ENCODE measurements at places on chromosomes 5 and 9. TPM values are rescaled to one million over a fixed set of nuclear protein-coding genes. Genes with fewer than 3 reads are reported as not detected.

CATSPER3 gene
- total RNA-seq: 0.90 TPM

SOHLH1 gene
- not detected for total RNA-seq

LRRC19 gene
- total RNA-seq: not detected

SPRY4 gene
- 30.9 TPM for total RNA-seq

GRXCR2 gene
- total RNA-seq: not detected

PCDHGA11 gene
- total RNA-seq: 9.2 TPM

ANKRD20A1 gene
- 9.6 TPM for total RNA-seq

IFNA2 gene
- total RNA-seq: not detected

BARHL1 gene
- not detected for total RNA-seq

TAF11L8 gene
- not detected for total RNA-seq

GRIA1 gene
- 1.2 TPM for total RNA-seq

GRCh38 chr9:115969096-115969495 is 184.5 kb upstream of the PAPPA start:
- no peaks in the 10 kb centered on the region for H3K36me3 ChIP-seq
- DNase-seq: no peak
- no peaks in the 10 kb centered on the region for H3K27me3 ChIP-seq
- no peak overlapping the region for H3K4me3 ChIP-seq

GRCh38 chr9:100725371-100725770 is 147.5 kb downstream of the CAVIN4 start:
- H3K4me1 ChIP-seq: no peaks in the 10 kb centered on the region
- no peak overlapping the region for H3K27ac ChIP-seq
- no peak overlapping the region for H3K4me3 ChIP-seq
- H3K27me3 ChIP-seq: no peaks in the 10 kb centered on the region
- H3K36me3 ChIP-seq: no peaks in the 10 kb centered on the region

- no peak for DNase-seq
- H3K27ac ChIP-seq: no peak overlapping the region
Observed at GRCh38 chr5:167472566-167473108, 818.8 kb upstream of the WWC1 start.

DNA sequence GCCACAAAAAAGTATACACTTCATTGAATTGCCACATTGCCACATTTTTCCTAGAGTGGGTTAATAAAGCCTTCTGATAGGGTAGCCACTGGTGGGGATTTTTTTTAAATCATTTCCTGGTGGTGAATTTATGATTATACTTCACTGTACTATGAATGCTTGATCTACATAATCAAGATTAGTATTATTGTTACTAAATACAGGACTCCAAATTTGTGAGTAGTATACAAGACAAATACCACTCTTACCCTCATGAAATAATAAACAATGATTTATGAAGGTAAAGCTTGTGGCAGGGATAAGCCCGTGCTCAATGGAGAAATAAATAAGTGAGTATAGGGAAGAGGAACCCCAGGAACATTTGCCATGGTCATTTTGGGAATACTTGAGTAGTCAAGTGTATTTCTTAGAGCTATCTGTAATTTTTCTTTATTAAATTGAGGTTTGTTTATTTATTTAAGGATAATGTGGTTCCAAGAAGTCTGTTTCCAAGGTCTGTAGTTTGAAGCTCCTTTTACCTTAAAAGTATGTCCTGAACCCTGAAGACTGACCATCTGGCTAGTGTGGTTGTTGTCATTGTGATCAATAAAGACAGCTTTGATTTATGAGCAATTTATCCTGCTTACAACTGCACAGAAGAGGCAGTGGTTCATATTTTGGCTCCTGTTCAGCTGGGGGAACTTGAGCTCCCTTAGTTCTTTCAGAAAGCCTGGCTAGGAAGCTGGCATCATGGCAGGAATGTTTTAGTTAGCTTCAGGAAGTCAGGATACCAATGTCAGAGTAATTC is 118.6 kb downstream of the ZSWIM6 start:
- H3K27me3 ChIP-seq: no peaks in the 10 kb centered on the region
- H3K4me1 ChIP-seq: peaks cover 59% of the 10 kb centered on the region
- H3K4me3 ChIP-seq: no peak overlapping the region
- H3K27ac ChIP-seq: peak overlapping the region; percentile 80

DNA sequence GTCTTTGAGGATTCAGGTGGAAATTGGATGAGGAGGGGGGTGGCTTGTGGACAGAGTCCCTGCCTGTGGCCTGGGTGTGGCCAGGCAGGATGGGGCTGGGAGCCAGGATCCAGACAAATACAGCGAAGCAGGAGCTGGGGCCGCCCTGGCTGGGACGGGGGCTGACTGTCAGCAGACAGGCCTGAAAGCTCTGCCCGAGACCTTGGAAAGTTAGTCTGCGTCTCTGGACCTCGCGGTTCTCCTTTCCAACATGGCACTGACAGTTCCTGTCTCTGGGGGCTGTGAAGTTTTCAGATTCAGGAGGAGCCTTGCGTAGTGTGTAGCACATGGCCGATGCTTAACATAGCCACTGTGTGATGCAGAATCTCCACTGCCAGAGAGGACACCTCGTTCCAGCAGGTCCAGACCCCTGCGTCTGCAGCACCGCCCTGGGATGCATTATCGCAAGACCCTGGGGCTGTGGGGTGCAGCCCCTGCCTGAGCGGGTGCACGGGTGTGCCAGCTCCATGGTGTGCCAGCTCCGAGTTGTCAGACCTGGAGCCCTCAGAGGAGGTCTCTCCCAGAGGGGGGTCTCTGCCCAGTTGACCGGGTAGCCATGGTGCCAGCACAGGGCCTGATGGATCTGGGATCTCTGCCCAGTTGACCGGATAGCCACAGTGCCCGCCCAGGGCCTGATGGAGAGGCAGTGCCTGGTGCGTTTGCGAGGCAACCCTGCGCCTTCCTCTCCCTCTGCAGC is 89.3 kb downstream of the COL5A1 start:
- DNase-seq: no peak
- H3K36me3 ChIP-seq: peaks cover 55% of the 10 kb centered on the region
- no peak overlapping the region for H3K27ac ChIP-seq
- peaks cover 16% of the 10 kb centered on the region for H3K4me1 ChIP-seq
- no peak overlapping the region for H3K4me3 ChIP-seq

DNA sequence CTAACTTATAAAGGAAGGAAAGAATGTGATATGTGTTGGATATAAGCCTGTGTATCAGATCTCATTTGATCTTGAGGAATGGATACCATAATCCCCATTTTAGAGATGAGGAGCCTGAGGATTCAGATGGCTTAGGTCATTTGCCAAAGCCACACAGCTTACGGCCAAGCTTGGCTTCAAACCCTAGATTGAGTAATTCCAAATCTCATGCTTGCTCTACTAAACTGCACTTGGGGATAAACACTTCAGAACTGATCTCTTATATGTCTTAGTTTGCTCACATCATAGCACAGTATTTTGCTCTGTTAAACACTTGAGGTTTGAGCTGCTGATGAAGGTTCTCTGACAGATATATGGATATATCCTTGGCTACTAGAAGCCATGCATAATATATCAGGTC is 504.4 kb downstream of the NTRK2 start:
- no peaks in the 10 kb centered on the region for H3K36me3 ChIP-seq
- peak overlapping the region; percentile 62 for H3K27ac ChIP-seq
- no peak overlapping the region for H3K4me3 ChIP-seq
- no peaks in the 10 kb centered on the region for H3K27me3 ChIP-seq
- no peaks in the 10 kb centered on the region for H3K4me1 ChIP-seq

- no peaks in the 10 kb centered on the region for H3K36me3 ChIP-seq
- no peak for DNase-seq
- H3K4me1 ChIP-seq: no peaks in the 10 kb centered on the region
- no peak overlapping the region for H3K4me3 ChIP-seq
- no peaks in the 10 kb centered on the region for H3K27me3 ChIP-seq
Observed at GRCh38 chr9:80932947-80933780, 756.2 kb downstream of the TLE1 start.

GRCh38 chr5:144484124-144484897 is 313.6 kb downstream of the KCTD16 start:
- H3K27me3 ChIP-seq: no peaks in the 10 kb centered on the region
- H3K36me3 ChIP-seq: no peaks in the 10 kb centered on the region
- no peak overlapping the region for H3K4me3 ChIP-seq
- DNase-seq: no peak
- H3K4me1 ChIP-seq: no peaks in the 10 kb centered on the region
- H3K27ac ChIP-seq: no peak overlapping the region

DNA sequence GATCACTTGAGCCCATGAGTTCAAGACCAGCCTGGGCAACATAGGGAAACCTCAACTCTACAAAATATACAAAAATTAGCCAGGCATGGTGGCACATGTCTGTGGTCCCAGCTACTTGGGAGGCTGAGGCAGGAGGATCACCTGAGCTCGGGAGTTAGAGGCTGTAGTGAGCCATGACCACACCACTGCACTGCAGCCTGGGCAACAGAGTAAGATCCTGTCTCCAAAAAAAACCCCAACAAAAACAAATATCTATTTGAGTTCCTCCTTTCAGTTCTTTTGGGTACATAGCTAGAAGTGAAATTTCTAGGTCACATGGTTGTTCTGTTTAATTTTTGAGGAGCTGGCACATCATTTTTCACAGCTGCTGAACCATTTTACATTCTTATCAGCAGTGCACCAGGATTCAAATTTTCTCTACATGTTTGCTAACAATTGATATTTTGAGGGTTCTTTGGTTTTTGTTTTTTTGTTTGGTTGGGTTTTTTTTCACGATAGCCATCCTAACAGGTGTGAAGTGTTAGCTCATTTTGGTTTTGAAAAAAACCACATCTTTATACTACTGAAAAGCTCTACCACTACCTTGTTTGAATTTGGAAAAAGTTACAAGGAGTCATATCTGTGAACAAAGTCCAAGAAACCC is 176.9 kb upstream of the SLC12A2 start:
- DNase-seq: no peak
- no peak overlapping the region for H3K4me3 ChIP-seq
- H3K27ac ChIP-seq: no peak overlapping the region
- no peaks in the 10 kb centered on the region for H3K36me3 ChIP-seq

- H3K36me3 ChIP-seq: no peaks in the 10 kb centered on the region
- H3K27ac ChIP-seq: no peak overlapping the region
- no peak overlapping the region for H3K4me3 ChIP-seq
Observed at GRCh38 chr5:116546033-116546742, 28.4 kb downstream of the SEMA6A start.

DNA sequence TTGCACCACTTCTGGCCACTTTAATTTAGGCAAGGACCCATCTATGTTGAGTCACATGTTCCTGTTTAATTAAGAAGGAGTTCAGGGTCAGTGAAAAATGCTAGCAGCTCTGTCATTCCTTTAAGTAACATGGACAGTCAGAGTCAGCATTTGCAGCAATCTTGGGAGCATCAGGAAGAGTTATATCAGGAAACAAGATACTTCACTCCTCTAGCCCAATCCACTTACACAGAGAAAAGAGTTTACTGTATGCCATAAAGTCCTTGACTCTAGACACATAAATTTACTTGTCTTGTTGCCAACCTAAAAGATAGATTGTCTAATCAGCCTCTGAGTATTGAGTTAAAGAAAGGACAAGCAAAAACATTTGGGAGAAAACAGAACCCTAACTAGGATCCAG is 266.7 kb downstream of the PJA2 start:
- H3K27ac ChIP-seq: no peak overlapping the region
- no peaks in the 10 kb centered on the region for H3K36me3 ChIP-seq
- no peaks in the 10 kb centered on the region for H3K4me1 ChIP-seq
- DNase-seq: no peak
- no peaks in the 10 kb centered on the region for H3K27me3 ChIP-seq

GRCh38 chr9:114355821-114356220 is 26.2 kb downstream of the ORM2 start:
- H3K27ac ChIP-seq: no peak overlapping the region
- H3K4me1 ChIP-seq: no peaks in the 10 kb centered on the region
- DNase-seq: no peak
- peaks cover 45% of the 10 kb centered on the region for H3K36me3 ChIP-seq

- DNase-seq: no peak
- H3K4me1 ChIP-seq: no peaks in the 10 kb centered on the region
- no peak overlapping the region for H3K27ac ChIP-seq
- no peaks in the 10 kb centered on the region for H3K27me3 ChIP-seq
- H3K36me3 ChIP-seq: peaks cover 42% of the 10 kb centered on the region
Observed at GRCh38 chr5:134975078-134975715, 7.5 kb downstream of the CATSPER3 start.
